ENCODE measurements at places on chromosomes 4 and X.

DNA sequence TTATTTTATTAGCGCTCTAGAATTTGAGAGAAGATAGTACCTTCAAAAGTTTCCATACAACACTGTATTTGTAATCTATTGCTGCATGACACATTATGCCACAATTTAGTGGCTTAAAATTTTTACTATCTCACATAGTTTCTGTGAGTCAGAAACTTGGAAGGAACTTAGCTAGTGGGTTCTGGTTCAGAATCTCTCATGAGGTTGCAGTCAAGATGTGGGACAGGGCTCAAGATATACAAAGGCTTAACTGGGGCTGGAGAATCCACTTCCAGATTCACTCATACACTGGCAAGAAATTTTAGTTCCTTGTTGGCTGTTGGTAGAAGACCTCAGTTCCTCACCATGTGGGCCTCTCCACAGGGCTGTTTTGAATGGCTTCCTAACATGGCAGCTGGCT is 11.5 kb upstream of the C4orf54 start:
- H3K27ac ChIP-seq = no peak overlapping the region
- no peak overlapping the region for H3K4me3 ChIP-seq
- no peak for DNase-seq
- H3K27me3 ChIP-seq = no peaks in the 10 kb centered on the region
- H3K4me1 ChIP-seq = no peaks in the 10 kb centered on the region

DNA sequence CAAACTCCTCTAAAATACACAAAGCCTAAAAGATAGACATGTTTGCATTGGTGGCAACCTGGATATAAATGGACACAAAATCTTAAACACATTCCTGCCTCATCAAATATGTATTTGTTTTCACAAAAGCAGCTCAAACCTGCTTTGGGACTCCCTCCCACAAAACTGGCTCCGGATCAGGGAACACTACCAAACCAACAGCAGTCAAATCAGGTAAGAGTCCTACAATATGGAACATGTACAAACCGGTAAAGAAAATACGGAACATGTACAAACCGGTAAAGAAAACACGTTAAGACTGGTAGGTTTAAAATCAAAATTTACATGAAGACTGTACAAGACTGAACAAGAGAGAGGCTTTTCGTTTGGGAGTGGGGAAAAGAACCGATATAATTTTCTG is 4.3 kb downstream of the AMTN start:
- no peaks in the 10 kb centered on the region for H3K4me1 ChIP-seq
- no peak overlapping the region for H3K27ac ChIP-seq
- no peaks in the 10 kb centered on the region for H3K36me3 ChIP-seq
- H3K4me3 ChIP-seq = no peak overlapping the region
- DNase-seq = no peak
- H3K27me3 ChIP-seq = peaks cover 3% of the 10 kb centered on the region

- no peak overlapping the region for H3K4me3 ChIP-seq
- peaks cover 5% of the 10 kb centered on the region for H3K4me1 ChIP-seq
- H3K36me3 ChIP-seq = no peaks in the 10 kb centered on the region
- H3K27me3 ChIP-seq = peaks cover 7% of the 10 kb centered on the region
Measured at GRCh38 chr4:122831515-122832196, 5.0 kb downstream of the FGF2 start.

- no peak overlapping the region for H3K4me3 ChIP-seq
- H3K36me3 ChIP-seq = no peaks in the 10 kb centered on the region
- peaks cover 2% of the 10 kb centered on the region for H3K4me1 ChIP-seq
- DNase-seq = no peak
- H3K27me3 ChIP-seq = no peaks in the 10 kb centered on the region
- no peak overlapping the region for H3K27ac ChIP-seq
Measured at GRCh38 chr4:173214661-173215060, 46.0 kb downstream of the GALNT7 start.

- no peak overlapping the region for H3K4me3 ChIP-seq
- no peak overlapping the region for H3K27ac ChIP-seq
- no peaks in the 10 kb centered on the region for H3K36me3 ChIP-seq
Measured at GRCh38 chr4:19534159-19534558, 717.5 kb upstream of the SLIT2 start.

DNA sequence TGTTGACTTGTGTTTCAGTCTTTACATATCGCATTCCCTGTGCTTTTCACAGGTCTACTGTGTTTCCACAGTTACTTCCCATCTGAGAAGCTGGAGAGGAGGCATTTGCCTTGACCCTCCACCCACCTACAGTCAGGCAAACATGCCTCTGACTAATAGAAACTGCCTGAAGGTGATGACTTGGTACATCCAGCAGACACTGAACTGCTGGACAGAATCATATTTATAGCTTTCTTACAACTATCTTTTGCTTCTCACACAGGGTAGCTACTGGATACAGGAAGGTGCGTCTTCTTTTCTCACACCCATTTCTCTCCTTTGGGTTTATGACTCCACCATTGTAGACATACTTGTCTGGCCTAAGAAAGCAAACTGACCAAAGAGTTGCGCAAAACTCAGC is 58.0 kb downstream of the VGLL1 start:
- no peaks in the 10 kb centered on the region for H3K36me3 ChIP-seq
- H3K4me3 ChIP-seq = no peak overlapping the region
- H3K4me1 ChIP-seq = no peaks in the 10 kb centered on the region
- no peak overlapping the region for H3K27ac ChIP-seq
- H3K27me3 ChIP-seq = no peaks in the 10 kb centered on the region

GRCh38 chrX:51899741-51900140 is 6.3 kb downstream of the MAGED1 start:
- peaks cover 3% of the 10 kb centered on the region for H3K27me3 ChIP-seq
- no peak for DNase-seq
- no peak overlapping the region for H3K4me3 ChIP-seq
- no peak overlapping the region for H3K27ac ChIP-seq
- peaks cover 11% of the 10 kb centered on the region for H3K36me3 ChIP-seq
- peaks cover 4% of the 10 kb centered on the region for H3K4me1 ChIP-seq

DNA sequence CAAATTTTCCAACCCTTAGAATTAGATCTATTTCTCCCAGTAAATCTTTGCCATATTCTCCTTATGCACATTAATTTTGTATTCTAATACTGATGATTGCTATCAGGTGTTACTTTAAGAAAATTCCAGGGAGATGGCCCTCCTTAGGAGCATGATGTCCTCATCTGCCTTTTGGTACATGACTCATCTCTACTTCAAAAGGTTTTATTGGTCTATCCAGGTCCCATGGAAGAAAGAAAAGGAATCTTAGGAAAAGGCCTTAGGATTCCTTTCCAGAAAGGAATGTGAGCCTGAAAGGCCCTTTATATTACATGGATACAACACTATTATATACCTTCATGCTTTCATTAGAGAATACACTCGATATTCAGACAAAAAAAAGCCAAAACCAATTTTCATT is 968.2 kb downstream of the STIM2 start:
- DNase-seq = no peak
- no peaks in the 10 kb centered on the region for H3K27me3 ChIP-seq
- no peaks in the 10 kb centered on the region for H3K4me1 ChIP-seq
- H3K36me3 ChIP-seq = no peaks in the 10 kb centered on the region
- no peak overlapping the region for H3K27ac ChIP-seq
- no peak overlapping the region for H3K4me3 ChIP-seq

DNA sequence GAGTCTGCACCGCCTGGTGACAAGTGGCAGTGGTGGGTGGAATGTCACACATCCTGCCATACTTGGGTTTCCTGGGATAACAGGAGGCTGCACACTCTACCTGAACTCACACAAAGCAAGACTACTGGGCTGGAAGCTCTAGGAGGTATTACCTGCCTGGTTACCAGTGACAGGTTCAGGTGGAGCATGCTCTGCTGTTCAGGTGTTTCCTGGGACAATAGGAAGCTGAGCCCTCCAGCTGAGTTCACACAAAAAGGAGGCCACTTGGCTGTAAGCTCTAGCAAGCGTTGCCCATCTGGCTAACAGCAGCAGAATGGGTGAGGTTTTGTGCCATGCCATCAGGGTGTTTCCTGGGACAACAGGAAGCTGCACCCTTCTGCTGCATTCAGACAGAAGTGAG is 17.4 kb upstream of the UGT2B7 start:
- no peak overlapping the region for H3K27ac ChIP-seq
- H3K36me3 ChIP-seq = no peaks in the 10 kb centered on the region
- H3K4me1 ChIP-seq = no peaks in the 10 kb centered on the region
- DNase-seq = no peak
- peaks cover 2% of the 10 kb centered on the region for H3K27me3 ChIP-seq

DNA sequence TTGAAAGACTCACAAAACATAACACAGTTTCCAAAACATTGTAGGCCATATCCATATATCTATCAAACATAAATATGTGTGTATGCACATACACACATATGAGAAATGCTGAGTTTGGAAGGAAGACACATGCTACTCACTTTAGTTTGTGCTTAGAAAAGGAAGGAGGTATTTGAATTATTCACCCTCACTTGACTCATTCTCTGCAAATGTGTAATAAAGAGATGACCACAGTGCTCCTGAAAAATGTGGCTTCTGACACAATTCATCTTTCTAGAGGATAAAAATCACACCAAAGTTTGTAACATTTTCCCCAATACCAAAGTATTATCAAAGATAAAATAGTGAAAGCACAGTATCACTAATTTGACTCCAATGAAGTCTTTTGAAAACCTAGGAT is 950.1 kb downstream of the FAT4 start:
- H3K27me3 ChIP-seq = no peaks in the 10 kb centered on the region
- peaks cover 3% of the 10 kb centered on the region for H3K4me1 ChIP-seq
- H3K27ac ChIP-seq = no peak overlapping the region
- no peak for DNase-seq

DNA sequence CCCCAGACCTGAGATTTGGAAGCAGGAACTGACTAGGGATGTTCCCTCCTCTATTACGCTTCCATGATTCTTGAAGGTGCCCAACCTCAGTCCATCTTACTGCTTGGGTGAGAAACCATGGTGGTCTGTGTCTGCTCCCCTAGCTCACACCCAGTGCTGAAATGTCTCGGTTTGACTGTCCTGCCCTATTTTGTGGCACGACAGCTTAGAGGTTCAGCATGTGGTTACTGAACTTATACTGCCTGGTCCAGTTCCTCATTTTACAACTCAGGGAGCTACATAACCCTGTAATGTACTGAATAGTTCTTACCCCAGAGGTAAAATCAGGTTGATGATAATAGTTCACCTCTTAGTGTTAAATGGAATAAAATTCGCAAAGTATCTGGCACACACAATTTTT is 203.1 kb downstream of the RBM46 start:
- no peak overlapping the region for H3K27ac ChIP-seq
- H3K27me3 ChIP-seq = peaks cover 2% of the 10 kb centered on the region

- H3K4me1 ChIP-seq = no peaks in the 10 kb centered on the region
- no peaks in the 10 kb centered on the region for H3K27me3 ChIP-seq
- no peaks in the 10 kb centered on the region for H3K36me3 ChIP-seq
- H3K27ac ChIP-seq = no peak overlapping the region
Measured at GRCh38 chr4:111689731-111690130, 455.5 kb upstream of the FAM241A start.

- no peaks in the 10 kb centered on the region for H3K36me3 ChIP-seq
- H3K27ac ChIP-seq = no peak overlapping the region
- no peaks in the 10 kb centered on the region for H3K27me3 ChIP-seq
- no peak overlapping the region for H3K4me3 ChIP-seq
- DNase-seq = no peak
- no peaks in the 10 kb centered on the region for H3K4me1 ChIP-seq
Measured at GRCh38 chr4:58070726-58071125, 960.5 kb upstream of the IGFBP7 start.

Data from glutamatergic neuron (in vitro differentiated cells).